CD8-positive, alpha-beta T cell (primary cell): ENCODE measurements at places on chromosomes 4 and X.

DNA sequence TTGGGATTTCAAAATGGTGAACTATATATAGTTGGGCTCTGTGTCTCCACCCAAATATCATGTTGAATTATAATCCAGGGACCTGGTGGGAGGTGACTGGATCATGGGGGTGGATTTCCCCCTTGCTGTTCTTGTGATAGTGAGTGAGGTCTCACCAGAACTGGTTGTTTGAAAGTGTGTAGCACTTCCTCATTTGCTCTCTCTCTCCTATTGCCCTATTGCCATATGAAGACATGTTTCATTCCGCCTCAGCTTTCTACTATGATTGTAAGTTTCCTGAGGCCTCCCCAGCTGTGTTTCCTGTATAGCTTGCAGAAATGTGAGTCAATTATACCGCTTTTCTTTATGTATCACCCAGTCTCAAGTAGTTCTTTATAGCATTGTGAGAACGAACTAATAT, 545.6 kb downstream of the TRAM1L1 start:
- DNase-seq = no peak

GRCh38 chrX:48854898-48855297, 19.5 kb upstream of the PCSK1N start:
- DNase-seq = no peak

DNA sequence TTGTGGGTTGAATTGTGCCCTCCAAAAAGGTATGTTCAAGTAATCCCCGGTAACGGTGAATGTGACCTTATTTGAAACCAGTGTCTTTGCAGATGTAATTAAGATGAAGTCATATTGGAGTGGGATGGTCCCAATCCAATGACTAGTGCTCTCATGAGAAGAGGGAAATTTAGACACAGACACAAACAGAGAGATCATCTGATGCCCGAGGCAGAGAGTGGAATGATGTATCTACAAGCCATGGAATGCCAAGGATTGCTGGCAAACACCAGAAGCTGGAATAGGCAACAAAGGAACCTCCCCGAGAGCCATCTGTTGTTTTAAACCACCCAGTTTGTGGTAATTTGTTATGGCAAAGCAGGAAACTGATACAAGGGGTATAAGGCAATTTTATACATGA, 35.1 kb downstream of the RPS6KA3 start:
- no peak for DNase-seq

DNA sequence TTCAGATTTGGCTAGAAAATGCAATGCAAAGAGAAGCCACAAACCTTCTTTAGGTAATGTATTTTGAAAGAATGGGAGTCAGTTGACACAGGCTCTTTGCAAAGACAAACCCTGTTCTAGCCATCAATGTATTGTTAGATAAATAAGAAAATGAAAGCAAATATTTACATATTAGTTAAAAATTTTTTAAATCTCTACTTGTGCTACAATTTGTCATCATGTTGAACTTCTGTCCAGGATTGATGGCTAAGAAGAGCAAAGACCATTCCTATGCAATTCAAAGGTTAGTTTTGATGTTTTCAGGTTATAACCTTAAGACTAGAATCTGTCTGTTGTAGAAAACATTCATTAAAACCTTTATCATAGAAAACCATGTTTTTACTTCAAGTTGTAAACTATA, 788.8 kb upstream of the FTHL17 start:
- DNase-seq = no peak

DNA sequence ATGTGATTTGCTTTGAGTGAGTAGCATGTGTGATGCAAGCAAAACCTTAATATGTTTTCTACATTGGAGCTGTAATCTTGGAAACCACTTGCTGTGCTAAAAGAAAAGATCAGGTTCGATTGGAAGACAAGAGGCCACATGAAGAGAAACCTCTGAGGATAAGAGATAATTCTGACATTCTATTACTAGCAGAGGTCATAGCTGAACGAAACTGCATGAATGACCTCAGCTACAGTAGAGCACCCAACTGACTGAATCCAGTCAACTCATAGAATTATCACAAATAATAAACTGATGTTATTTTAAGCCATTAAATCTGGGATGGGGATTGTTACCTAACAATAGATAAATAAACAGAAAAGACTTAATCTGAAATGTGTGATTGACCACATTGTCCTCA, 147.1 kb downstream of the CAMK2D start:
- no peak for DNase-seq

- DNase-seq = no peak
These were observed 27.8 kb downstream of the BANK1 start for GRCh38 chr4:101818362-101818761.

GRCh38 chr4:179307297-179308136, 1865.3 kb upstream of the AGA start:
- DNase-seq = no peak

- DNase-seq = no peak
These were observed 40.3 kb upstream of the TFDP3 start for GRCh38 chrX:133258481-133258880.

GRCh38 chr4:163755013-163755412, 260.5 kb downstream of the TMA16 start:
- no peak for DNase-seq
